ENCODE measurements at places on chromosomes 4 and X.

DNA sequence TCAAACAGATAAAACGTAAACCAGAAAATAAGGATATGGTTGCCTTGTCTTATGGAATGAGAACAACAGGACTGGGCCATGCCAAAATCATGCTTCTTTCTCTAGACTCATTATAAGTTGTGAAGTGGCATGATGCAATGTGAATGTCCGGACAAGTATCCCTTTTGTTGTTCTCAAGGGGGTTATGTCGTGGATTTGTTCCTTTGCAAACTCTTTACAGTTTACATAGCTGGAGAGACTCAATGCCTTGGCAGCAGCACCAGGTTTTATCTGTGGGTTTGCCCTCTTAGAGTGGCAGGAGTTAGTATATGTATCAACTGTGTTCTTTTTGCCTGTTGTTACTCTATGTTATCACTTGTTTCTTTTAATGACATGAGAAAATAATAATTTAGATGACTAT is 41.4 kb downstream of the SPRY1 start:
- no peak for DNase-seq

GRCh38 chrX:108947205-108947604 is 210.8 kb upstream of the IRS4 start:
- no peak for DNase-seq

DNA sequence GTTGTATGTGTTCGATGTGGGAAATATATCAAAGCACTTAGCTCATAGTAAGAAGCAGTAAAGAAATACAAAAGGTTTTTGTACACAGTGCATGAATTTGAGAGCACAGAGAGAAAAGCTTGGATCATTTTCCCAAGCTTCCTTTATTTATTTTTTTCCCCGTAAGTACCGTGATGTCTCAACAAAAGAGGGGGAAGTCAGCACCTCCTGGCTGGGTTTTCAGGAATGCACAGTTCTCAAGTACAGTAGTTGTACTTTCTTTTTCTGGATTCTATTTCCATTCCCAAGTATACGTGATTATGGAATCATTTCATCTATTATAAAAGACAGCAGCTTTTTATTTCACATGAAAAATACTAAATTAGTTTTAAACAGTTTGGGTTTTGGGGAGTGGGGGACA is 171.5 kb upstream of the EDNRA start:
- DNase-seq: no peak

DNA sequence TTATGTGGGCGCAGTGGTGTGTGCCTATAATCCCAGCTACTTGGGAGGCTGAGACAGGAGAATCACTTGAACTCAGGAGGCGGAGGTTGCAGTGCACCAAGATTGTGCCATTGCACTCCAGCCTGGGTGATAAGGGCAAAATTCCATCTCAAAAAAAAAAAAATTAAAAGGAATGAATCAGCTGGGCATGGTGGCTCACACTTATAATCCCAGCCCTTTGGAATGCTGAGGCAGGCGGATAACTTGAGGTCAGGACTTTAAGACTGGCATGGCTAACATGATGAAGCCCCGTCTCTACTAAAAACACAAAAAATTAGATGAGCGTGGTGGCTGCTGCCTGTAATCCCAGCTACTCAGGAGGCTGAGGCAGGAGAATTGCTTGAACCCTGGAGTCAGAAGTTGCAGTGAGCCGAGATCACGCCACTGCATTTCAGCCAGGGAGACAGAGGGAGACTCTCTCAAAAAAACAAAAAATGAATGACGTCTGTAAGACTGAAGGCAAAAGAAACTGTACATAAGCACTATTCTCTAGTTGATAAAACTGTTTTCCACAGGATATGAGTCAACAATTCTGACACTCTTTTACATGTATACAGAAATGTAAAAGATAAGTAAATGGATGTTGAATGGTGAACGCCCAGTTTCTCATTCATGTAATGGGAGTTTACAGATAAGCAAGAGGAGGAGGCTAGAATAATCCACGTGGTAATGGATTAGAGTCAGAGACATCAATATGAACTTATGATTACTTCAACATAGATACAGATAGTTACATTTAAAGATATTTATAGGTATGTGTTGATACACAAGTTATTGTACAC is 22.2 kb downstream of the CENPC start:
- DNase-seq: no peak

DNA sequence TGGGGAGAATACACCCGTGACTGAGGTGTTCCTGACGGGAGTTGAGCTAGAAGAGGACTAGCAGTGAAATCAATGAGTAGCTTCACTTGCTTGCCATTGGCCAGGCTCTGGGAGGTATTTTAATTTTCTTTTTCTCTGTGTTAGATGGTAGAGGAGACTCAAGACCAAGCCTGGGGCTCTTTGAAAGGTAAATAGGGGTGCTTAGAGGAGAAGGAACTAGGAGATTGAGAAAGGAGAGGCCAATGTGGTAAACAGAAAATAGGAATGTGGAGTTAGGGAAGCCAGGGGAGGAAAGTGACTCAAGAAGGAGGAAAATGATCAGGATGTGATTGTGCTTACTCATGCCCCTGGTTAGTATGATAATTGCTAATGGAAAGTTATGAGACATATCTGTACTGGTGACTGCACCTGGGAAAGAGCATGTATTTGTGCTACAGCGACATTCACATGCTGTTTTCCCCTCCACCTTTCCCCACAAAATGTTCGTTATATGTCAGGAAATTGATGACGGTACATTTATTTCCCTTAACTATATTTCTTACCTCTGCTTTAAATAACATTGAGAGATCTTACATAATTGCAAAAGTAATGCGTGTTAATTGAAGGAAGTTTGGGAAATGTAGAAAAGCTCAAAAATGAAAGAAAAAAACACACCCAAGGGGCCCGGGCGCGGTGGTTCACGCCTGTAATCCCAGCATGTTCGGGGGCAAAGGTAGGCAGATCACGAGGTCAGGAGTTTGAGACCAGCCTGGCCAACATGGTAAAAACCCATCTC is 16.9 kb upstream of the LRBA start:
- DNase-seq: no peak

DNA sequence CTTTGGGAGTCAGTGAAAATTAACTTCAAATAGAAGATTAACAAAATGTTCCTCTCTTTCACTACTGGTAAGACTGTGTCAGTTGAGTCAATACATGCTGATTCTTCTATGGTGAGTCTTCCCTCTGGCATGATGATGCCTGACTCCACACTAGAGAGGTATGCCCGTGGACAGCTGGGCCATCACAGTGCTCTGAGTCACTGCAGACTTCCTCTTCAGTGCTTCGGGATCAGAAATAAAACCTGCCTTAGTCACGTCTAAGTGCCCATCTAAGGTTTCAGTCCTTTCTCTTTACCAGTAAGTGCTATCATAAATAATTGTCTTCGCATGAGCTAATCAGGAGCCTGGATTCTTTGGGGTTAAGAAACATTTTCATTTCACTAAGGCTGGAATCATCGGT is 1.6 kb upstream of the ASB5 start:
- DNase-seq: no peak

DNA sequence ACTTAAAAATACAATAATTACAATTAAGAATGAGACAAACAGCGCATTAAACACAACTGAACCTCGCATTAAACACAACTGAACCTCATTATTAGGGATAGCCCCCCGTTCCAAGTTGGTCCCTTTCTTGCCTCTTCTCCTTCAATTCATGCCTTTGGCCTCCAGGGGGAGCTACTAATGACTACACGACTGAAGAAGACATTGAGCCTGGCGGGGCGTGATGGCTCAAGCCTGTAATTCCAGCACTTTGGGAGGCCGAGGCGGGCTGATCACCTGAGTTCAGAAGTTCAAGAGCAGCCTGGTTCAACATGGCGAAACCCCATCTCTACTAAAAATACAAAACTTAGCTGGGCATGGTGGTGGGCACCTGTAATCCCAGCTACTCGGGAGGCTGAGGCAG is 56.4 kb upstream of the NWD2 start:
- DNase-seq: no peak

GRCh38 chr4:52369649-52370048 is 289.5 kb downstream of the USP46 start:
- DNase-seq: no peak

DNA sequence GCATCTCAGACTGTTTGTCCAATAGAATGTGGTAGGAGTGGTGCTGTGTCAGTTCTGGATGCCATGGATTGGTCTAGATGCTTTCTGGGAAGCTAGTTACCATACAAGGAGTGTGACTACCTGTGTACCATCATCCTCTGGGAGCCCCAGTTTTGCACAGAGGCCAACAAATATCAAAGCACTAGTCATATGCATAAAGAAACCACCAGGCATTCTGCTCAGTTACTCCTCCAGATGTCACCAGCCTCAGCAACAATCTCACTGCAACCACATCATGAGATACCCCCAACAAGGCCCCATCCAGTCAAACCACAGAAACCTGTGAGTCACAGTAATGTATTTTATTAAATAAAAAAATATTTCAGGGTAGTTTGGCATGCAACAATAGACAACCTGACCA is 435.8 kb upstream of the CPEB2 start:
- DNase-seq: no peak

DNA sequence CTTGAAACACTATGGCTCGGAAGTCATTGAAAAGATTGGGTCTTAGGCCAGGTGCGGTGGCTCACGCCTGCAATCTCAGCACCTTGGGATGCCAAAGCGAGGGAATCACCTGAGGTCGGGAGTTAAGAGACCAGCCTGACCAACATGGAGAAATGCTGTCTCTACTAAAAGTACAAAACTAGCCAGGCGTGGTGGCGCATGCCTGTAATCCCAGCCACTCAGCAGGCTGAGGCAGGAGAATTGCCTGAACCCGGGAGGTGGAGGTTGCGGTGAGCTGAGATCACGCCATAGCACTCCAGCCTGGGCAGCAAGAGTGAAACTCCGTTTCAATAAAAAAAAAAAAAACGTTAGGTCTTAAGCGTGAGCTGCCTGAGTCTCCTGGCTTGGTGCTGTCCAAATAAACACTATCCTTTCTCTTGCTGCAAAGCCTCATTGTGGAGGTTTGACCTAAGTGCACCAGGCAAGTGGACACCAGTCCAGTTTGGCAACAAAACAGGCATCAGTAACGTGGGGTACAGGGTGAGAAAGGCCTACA is 185.9 kb downstream of the DHRSX start:
- no peak for DNase-seq

- DNase-seq: no peak
Measured at GRCh38 chr4:100165809-100166208, 24.5 kb downstream of the DDIT4L start.

- no peak for DNase-seq
Measured at GRCh38 chr4:164056426-164057142, 562.1 kb downstream of the TMA16 start.

GRCh38 chr4:146415829-146416228 is 105.9 kb downstream of the SLC10A7 start:
- no peak for DNase-seq

DNA sequence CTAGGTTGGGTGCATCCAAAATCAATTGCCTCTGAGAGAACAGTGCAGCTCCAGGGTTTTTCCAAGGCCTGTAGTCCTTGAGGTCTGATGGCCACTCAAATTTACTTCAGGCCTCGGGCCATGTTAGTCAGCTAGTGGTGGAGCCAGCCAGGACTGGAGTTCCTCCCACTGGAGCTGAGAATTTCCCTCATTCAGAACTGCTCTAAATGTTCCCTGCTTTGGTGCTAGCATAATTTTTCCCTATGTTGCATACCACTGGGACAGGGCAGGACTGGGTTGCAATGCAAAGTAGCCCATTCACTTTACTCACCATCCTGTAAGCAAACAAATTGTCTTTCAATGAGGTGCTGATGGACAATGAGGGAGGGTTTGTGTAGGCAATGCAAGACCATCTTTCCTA is 146.0 kb upstream of the ZXDB start:
- DNase-seq: no peak

DNA sequence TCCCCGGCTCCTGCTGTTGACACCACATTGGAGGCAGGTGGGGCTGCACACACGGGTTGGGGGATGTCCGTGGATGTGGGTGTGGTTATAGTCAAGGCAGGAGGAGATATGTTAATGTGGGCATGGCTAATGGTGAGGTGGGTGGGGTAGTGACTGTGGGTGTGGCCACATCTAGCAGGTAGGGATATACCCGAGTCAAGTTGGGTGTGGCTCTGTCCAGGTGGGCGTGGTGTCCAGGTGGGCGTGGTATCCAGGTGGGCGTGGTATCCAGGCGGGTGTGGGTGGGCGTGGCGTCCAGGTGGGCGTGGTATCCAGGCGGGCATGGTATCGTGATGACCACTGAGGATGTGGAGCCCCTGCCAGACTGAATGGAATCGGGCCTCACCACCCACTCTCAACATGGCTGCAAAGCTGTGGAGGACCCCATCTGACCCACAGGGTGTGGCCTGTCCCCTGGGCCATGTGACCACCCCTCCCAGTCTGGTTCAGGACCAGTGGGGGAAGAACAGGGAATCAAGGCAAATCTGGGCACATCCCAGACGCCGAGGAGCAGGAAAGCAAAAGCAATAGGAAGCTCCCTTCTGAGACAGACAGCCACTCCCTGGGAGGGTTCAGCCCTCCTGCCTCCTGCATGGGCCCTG is 21.0 kb downstream of the MAN2B2 start:
- no peak for DNase-seq

- no peak for DNase-seq
Measured at GRCh38 chrX:110915111-110915510, 119.5 kb upstream of the CHRDL1 start.

DNA sequence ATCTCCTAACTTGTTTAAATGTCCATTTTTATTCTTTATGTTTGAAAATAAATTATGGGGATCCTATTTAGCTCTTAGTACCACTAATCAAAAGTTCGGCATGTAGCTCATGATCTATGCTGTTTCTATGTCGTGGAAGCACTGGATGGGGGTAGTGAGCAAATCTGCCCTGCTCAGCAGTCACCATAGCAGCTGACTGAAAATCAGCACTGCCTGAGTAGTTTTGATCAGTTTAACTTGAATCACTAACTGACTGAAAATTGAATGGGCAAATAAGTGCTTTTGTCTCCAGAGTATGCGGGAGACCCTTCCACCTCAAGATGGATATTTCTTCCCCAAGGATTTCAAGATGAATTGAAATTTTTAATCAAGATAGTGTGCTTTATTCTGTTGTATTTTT is 27.6 kb downstream of the NUDT6 start:
- DNase-seq: no peak

DNA sequence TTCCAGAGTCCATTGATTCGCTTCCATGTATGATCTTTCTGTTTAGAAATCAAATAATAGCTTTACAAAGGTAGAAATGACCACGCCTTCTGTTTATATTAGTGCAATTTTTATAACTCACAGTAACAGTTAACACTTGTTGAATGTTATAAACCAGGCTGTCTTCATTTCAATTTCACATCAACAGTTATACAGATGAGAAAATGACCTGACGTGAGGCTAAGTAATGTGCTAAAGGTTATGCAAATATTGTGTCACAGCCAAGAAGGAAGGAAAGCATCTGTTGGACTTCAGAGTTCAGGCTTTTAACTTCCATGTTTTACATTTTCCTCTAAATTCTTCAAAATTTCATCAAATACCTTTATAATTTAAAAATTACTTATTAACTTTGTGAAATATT is 13.9 kb downstream of the CASP3 start:
- no peak for DNase-seq

GRCh38 chrX:107766470-107767150 is 9.0 kb downstream of the TSC22D3 start:
- no peak for DNase-seq
